Activated CD4-positive, alpha-beta memory T cell treated with anti-CD3 and anti-CD28 coated beads, Interleukin-2, amount 10 ng/mL, durations not matched to agents 7 days and 5 days (primary cell): ENCODE measurements at places on chromosomes 7 and 10. TPM values are rescaled to one million over a fixed set of nuclear protein-coding genes. Genes with fewer than 3 reads are reported as not detected.

DNA sequence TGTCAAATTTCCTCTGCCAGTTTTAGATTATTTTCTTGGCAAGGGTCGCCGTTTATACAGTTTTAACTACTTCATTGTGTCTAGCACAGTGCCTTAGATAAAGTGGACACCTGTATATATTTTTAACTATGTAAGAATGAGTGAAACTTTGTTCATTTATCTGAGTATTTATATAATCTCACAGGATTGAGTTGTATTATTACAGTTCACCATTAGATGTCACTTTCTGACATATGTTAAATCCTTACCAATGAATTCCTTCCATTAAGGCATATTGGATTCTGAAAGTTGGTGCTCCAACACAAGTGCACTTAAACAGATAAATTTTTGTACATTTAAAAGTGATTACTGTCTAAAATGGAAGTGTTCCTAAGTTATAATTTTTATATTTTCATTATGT is 43.0 kb downstream of the ZMYND11 start:
- H3K4me3 ChIP-seq = no peak overlapping the region
- H3K27ac ChIP-seq = no peak overlapping the region
- H3K4me1 ChIP-seq = peaks cover 29% of the 10 kb centered on the region
- peaks cover 14% of the 10 kb centered on the region for H3K36me3 ChIP-seq
- no peak for DNase-seq

DNA sequence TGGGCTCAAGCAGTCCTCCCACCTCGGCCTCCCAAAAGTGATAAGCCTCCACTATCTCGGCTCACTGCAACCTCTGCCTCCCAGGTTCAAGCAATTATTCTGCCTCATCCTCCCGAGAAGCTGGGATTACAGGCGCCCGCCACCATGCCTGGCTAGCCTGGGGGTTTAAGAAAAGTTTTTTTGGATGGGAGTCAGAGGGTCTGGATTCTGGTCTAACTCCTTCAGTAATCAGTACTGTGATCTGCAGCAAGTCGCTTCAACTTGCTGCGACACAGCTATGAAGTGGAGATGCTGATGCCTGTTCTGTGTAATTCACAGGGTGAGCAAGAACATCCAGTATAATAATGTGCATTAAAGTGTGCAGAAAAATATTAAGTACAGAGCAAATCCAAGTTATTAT is 88.4 kb upstream of the AGBL3 start:
- DNase-seq = no peak
- peaks cover 11% of the 10 kb centered on the region for H3K27me3 ChIP-seq
- no peak overlapping the region for H3K27ac ChIP-seq
- peaks cover 1% of the 10 kb centered on the region for H3K4me1 ChIP-seq
- no peak overlapping the region for H3K4me3 ChIP-seq

DNA sequence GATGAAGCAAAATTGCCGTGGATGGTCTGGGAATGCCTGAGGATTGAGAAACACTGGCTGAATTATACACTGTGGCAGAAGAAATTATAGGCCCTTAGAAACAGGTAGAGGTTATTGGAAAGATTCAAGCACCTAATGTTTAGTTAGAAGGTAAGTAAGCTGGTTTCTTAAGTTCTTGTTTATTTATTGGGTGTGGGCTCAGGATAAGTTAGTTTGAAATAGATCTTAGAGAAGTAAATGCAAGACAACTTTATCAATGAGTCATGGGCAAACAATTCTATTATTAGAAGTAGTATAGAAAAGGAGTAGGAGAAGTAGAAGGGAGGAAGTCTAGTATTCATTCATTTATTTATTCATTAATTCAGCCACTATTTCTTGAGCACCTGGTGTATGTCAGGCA is 96.5 kb downstream of the KAT6B start:
- peaks cover 15% of the 10 kb centered on the region for H3K36me3 ChIP-seq
- no peaks in the 10 kb centered on the region for H3K27me3 ChIP-seq
- H3K4me3 ChIP-seq = no peak overlapping the region
- peaks cover 15% of the 10 kb centered on the region for H3K4me1 ChIP-seq
- H3K27ac ChIP-seq = no peak overlapping the region
- DNase-seq = no peak

- H3K4me1 ChIP-seq = no peaks in the 10 kb centered on the region
- H3K27ac ChIP-seq = no peak overlapping the region
- H3K36me3 ChIP-seq = no peaks in the 10 kb centered on the region
- H3K4me3 ChIP-seq = no peak overlapping the region
Observed at GRCh38 chr7:28865601-28866144, 92.5 kb downstream of the TRIL start.

Gene ELMO1
- 102 TPM for total RNA-seq

Gene STOX1
- 0.50 TPM for total RNA-seq

Gene CYP17A1
- total RNA-seq = not detected
